ENCODE measurements at places on chromosomes 5 and 9. TPM values are rescaled to one million over a fixed set of nuclear protein-coding genes. Genes with fewer than 3 reads are reported as not detected.

Gene GHR
- total RNA-seq = 3.2 TPM

DNA sequence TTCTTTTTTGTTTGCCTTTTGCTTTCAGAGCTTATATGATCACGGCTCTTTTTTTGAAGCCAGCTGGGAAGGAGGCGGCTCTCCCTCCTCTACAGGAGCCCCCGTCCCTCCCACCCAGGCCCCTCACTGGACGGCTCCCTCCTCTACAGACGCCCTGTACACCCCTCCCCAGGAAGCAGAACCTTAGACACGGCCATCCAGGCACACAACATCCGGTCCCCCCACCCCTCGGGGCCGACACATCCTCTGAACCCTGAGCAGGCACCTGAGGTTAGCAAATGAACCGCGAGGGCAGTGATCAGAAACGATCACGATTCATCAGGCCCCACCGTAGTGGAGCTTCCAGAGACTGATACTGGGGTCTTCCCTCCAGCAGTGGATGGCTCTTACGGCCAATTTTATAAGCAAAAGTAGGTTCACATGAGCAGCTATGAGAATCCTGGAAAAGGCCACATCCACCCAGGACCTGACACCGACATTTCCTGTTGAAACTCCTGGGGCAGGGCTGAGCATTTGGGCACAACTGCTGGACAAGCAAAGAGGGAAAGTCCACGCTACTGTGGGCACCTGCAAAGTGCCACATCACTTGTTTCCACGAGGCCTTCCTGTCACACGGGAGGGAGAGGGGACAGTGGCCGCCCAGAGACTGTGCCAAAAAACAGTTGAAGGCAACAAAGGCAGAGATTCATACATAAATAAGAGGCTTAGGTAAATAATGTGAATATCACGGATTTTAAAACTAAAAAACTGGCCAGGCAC lies 78.9 kb downstream of the SEMA4D start:
- no peak for DNase-seq

GRCh38 chr9:75707191-75707590 lies 183.3 kb upstream of the PCSK5 start:
- no peak for DNase-seq

Gene C5orf58
- not detected for total RNA-seq

- DNase-seq = peak; percentile 60
Measured at GRCh38 chr9:125240649-125240999, 519 bp downstream of the HSPA5 start.

- no peak for DNase-seq
Measured at GRCh38 chr5:120150770-120151169, 313.3 kb upstream of the PRR16 start.

Gene PHF24
- not detected for total RNA-seq

Gene CEP78
- 18.5 TPM for total RNA-seq

- no peak for DNase-seq
Measured at GRCh38 chr5:149001162-149001561, 61.7 kb downstream of the SH3TC2 start.

GRCh38 chr9:93299418-93300174 lies 115.7 kb downstream of the WNK2 start:
- no peak for DNase-seq

- no peak for DNase-seq
Measured at GRCh38 chr5:7474821-7475403, 79.0 kb downstream of the ADCY2 start.

GRCh38 chr5:91018712-91019371 lies 364.3 kb downstream of the ARRDC3 start:
- no peak for DNase-seq

- no peak for DNase-seq
Measured at GRCh38 chr9:85510830-85511504, 230.8 kb downstream of the AGTPBP1 start.

- peak; percentile 68 for DNase-seq
Measured at GRCh38 chr9:69122549-69123141, 51.4 kb upstream of the TJP2 start.

GRCh38 chr9:114184071-114184470 lies 28.7 kb downstream of the COL27A1 start:
- DNase-seq = peak; percentile 70

Gene ANKRD31
- total RNA-seq = 0.05 TPM

GRCh38 chr9:20315677-20316076 lies 306.6 kb downstream of the MLLT3 start:
- no peak for DNase-seq

GRCh38 chr5:160188141-160189015 lies 40.9 kb upstream of the FABP6 start:
- peak; percentile 54 for DNase-seq

Gene MSX2
- 0.17 TPM for total RNA-seq

Gene PDE8B
- total RNA-seq = under 0.01 TPM

DNA sequence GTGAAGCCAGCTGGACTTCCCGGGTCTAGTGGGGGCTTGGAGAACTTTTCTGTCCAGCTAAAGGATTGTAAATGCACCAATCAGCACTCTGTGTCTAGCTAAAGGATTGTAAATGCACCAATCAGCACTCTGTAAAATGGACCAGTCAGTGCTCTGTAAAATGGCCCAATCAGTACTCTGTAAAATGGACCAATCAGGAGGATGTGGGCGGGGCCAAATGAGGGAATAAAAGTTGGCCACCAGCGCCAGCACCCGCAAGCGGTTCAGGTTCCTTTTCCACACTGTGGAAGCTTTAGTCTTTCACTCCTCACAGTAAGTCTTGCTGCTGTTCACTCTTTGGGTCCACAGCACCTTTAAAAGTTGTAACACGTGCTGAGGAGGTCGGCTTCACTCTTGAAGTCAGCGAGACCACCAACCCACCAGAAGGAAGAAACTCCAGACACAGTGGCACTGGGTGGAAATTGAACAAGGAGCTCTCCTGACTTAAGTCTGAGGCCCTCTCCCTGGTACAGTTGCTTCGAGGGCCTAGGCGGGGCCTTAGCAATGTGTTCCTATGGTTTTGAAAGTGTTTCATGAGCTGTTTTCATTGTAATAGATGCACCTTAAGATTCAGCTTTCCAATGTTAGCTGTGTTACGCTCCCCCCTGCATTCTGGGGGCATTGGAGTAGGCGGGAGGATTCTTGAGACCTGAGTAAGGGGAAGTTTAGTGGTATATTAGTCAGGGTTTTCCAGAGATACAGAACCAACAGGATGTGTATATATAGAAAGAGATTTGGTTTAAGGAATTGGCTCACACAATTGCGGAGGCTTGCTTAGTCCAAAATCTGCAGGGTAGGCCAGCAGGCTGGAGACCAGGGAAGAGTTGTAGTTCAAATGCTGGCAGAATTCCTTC lies 21.5 kb upstream of the MYO10 start:
- DNase-seq = peak; percentile 81

GRCh38 chr9:5382479-5382878 lies 42.8 kb upstream of the RLN1 start:
- DNase-seq = no peak

Gene DIMT1
- 83.0 TPM for total RNA-seq

Gene DAB2IP
- total RNA-seq = 24.3 TPM

Gene SAXO1
- not detected for total RNA-seq

Gene SLC46A2
- not detected for total RNA-seq

DNA sequence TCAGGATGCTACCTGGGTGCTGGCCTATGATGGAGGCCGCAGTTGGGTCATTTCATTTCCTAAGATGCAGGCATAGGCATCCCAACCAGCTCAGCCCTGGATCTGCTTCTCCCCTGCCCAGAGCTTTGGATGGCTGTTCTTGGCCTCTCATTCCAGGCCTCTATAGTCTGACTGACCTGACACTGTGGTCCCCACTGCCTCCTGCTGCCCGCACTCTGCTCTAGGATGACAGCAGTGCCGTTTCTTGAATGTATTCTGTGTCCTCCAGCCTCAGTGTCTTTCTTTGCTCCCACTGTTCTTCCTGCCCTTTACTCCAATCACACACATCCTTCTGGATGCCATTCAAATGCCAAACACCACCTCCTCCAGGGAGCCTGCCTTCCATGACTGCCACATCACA lies 235.7 kb downstream of the HSPA4 start:
- DNase-seq = peak; percentile 71

GRCh38 chr5:85000671-85001070 lies 616.0 kb upstream of the EDIL3 start:
- DNase-seq = no peak

Gene BTNL8
- 0.19 TPM for total RNA-seq

- no peak for DNase-seq
Measured at GRCh38 chr5:158679221-158679641, 420.5 kb downstream of the EBF1 start.

- DNase-seq = no peak
Measured at GRCh38 chr5:88923623-88924329, 40.8 kb upstream of the MEF2C start.

Gene PPP1R2B
- total RNA-seq = 0.19 TPM

- DNase-seq = no peak
Measured at GRCh38 chr9:110615498-110615897, 36.0 kb upstream of the SVEP1 start.

DNA sequence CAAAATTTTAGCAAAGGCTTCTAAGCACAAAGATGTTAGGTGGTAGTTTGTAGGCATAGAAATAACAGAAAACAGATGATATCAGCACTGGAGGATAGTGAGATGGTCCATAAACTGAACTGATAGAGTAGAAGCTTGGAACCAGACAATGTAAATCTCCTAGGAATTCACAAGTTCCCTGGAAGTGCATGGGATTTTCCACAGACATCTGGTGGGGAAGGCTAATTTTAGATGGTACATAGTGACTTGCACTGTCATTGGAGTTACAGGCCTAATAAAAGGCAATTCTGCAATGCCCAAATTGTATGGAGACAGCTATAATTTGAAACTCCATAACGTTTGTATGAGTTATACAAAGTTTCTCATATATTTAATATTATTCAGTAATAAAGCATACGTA lies 653.0 kb upstream of the MEF2C start:
- DNase-seq = no peak

DNA sequence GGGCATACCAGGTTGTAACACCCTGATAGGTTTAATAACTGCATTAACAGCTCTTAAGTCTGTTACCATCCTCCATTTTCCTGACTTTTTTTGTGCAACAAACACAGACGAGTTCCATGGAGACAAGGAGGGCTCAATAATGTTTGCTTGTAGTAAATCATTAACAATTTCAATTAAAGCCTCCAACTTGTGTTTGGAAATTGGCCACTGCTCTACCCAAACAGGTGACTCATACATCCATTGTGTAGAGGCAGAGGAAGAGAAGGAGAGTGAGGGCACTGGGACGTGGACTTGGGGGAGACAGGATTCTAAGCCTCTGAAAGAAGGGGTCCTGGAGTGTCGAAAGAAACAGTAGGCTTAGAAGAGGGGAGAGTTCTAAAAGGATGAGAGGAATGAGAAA lies 213.6 kb upstream of the KCNN2 start:
- DNase-seq = no peak

Gene LECT2
- total RNA-seq = not detected

DNA sequence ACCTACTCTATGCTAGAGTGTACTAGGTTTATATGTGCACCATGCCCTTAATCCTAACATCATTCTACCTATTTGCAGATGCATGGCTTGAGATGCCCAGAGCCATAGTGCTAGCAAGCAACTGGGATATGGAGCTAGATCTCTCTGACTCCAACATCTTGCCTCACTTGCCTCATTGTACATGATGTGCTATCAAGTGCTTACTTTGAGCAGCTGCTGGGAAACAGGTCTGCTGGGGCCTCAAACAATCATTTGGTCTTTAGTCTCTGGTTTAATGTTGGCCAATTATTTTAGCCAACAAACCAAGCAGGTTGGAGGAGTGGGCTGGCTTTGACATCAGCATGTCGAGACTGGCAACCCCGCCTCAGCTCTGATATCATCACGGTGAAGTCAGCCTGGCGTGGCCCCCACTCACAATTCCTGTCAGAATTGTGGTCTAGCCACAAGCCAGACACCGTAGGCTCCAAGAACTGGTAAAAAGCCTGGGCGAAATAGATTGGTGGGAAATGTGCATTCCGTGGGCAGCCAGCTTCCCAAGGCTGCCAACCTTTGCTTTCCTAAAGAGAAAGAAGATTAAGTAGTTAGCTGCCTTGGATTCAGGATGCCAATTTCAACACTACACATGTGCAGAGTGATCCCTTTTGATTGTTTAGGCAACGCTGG lies 21.1 kb upstream of the GAS1 start:
- DNase-seq = no peak

DNA sequence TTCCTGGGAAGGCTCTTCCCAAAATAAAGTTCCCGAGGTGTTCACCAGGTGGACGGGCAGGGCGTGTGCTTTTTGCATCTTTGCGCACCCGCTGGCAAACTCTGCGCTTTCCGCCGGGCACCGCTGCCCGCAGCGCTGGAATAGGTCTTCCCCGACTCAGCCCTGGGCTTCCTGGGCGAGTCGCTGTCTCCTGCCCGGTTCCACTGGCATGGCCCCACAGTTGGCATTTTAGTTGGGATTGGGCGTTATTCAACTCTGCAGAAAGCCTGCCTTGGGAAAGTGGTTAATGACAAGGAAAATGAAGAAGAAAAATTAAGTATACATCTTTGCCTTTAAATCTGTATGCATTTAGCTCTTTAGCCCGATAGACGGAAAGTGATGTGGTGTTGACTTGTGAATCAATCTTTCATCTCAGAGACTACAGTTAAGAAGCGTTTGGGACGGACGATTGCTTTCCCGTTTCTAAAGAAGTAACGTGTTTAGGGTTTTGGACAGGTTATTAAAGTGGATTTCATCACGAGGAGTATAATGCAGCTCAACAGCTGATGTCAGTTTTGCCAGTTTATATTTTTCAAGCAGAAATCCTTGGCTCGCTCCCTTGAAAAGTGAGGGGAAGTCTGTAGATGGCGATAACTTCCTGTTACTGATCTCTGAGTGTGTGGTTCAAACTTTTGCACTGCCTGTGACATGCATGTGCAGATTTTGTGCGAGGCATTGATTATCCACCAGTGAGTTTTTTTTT lies 946 bp downstream of the ADCY2 start:
- DNase-seq = no peak

GRCh38 chr9:17990602-17991001 lies 411.7 kb downstream of the SH3GL2 start:
- no peak for DNase-seq

Gene APBA1
- 4.9 TPM for total RNA-seq

- DNase-seq = peak; percentile 85
Measured at GRCh38 chr5:132238169-132238744, 10.6 kb upstream of the P4HA2 start.

DNA sequence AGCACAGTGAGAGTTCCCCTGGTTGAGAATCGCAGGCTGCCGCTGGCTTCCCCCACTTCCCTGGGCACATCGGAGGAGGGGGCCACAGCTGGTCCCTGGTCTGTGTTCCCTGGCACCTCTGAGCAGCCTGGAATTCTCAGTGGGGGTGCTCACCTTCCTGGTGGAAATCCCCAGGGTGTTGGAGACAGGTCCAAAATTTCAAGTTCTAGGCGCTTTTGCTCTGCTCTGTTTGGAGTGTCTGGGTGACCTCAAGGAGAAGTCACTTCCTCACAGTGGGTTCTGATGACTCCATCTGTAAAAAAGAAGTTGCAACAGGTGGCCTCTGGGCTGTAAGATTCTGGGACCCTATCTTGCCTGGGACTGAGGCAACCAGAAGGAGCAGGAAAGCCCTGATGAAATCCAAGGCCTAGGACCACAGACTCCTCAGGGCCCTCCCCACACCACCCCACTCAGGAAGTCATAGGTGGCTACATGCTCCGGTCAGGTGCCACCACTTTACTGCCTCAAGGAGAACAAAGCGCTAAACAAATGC lies at the start of gene TRAF1:
TRAF1 (minus strand) TSS at position 400 of the 532 bp plus-strand sequence. CDS start 721 bp downstream, outside the sequence.
- peak; percentile 39 for DNase-seq

Measured in dermis blood vessel endothelial cell (primary cell).